ENCODE measurements at places on chromosomes 3 and 15.

DNA sequence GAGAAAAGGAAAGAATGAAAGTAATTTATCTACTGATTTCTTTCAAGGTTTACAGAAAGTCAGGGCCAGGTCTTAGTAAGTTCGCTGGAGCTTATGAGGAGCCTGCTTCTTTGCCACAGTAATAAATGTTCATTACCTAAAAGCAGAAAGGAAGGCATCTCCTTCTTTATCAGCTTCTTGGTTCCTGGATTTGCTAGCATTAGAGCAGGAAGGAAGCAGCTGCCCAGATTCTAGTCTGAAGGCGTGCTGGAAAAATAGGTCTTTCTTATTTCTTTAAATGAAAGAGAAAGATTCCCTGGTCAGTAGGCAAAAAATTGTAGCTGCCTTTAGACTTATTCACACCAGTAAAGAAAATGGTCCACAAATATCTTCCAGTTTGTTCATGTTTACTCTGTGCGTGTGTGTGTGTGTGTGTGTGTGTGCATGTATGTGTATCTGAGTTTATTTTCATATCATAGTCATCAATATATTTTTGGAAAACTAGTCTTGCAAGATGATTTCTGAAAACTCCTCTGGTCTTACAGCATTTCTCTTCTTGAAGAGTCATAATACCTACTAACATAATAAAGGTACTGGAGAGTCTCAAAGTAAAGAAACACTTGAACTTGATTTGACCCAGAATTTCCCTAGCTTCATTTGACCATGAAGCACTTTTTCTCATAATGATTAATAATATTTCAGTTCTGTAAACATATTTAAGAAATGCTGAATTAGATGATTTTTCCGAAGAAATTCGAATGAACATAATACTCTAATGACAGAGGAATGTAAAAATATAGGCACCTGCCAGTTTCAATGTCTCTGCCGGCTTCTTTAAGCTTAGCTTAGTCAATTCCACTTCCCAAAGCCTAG lies 255.3 kb upstream of the ZPLD1 start:
- no peak for DNase-seq

DNA sequence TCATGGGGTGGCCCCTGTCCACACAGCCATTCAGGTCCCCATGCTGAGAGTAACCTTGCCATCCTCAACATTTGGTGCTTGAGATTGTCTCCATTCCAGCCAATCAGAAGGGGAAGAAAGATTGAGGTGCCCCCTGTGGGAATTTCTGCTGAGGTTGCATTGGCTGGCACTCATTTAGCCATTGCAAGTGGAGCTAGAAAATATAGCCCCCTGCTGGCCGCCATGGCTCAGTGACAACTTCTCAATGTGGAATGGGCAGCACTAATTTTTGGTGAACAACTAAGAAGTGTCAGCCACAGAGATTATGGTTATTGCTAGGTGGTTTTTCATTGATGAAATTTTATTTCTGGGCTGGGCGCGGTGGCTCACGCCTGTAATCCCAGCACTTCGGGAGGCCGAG lies 22.0 kb downstream of the COL6A6 start:
- DNase-seq = peak; percentile 16

- DNase-seq = no peak
Observed at GRCh38 chr3:52146189-52146588, 8.0 kb downstream of the POC1A start.

GRCh38 chr3:138943724-138944653 lies 2.9 kb downstream of the FOXL2 start:
- DNase-seq = no peak

- DNase-seq = no peak
Observed at GRCh38 chr3:110184536-110184935, 847.2 kb upstream of the DPPA4 start.

DNA sequence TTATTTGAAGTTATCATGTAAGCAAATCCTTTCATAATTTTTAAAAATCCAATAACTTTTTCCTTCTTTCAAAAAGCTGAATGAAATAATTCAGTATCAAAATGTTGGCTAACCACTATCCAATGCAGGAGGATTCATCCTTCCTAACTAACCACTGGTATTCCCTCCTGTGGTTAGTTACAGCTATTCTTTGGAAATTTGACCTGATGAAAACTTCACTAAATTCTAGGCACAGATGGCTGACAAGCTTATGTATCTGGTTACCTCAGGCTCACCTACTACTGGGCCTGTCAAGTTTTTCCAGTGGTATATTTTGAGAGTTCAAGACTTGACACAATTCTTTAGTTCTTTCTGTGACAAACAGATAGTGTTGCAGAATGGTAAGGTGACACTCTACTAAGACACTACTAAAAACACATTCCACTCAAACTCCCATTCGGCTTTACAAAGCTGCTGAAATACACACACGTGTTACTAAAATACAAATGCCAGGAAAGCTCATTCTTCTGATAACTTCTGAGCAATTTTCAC lies 15.8 kb downstream of the NPTN start:
- DNase-seq = no peak

GRCh38 chr3:100141586-100141985 lies 27.3 kb upstream of the FILIP1L start:
- no peak for DNase-seq

DNA sequence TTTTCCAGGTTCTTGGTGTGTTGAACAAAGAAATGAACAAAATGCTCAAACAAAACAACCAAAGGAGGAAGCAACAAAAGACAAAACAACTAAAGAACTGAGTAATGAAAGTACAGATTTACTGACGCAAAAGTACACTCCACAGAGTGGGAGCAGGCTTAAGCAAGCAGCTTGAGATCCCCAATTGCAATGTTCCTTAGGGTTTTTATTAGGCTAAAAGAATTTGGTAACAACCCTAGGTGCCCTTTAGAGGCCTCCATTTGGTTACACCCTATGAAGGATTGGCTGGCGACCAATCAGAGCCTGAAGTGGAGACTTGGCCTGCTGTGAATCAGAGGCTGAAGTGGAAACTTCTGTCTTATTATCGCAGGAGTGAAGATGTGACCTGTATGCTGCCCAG lies 243.4 kb upstream of the ATP10A start:
- no peak for DNase-seq

DNA sequence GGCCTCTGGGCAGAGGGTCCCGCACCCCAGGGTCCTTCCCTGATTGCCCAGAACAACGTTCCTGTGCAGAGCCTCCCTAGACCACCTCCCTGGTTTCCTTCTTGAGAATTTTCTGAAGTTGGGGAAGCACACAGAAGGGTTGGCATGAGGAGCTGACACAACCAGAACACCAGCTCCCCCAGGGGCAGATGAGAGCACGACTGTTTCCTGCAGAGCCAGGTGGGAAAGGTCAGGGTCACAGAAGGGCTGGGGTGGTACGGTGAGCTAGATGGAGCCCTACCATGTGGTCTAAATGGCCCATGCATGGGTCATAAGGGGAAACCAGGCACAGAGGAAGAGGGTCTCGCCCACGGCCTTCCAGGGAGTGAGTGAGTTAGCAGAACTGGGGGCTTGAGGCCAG lies 10.4 kb downstream of the PPCDC start:
- no peak for DNase-seq

Measured in stimulated activated CD4-positive, alpha-beta T cell treated with anti-CD3 and anti-CD28 coated beads, Interleukin-12 subunit alpha, Interleukin-12 subunit beta, amount 100 ng/mL, for 24 hours (primary cell).